Osteocyte (in vitro differentiated cells): ENCODE measurements at places on chromosomes 11 and 22. TPM values are rescaled to one million over a fixed set of nuclear protein-coding genes. Genes with fewer than 3 reads are reported as not detected.

- no peak for DNase-seq
- no peaks in the 10 kb centered on the region for H3K4me1 ChIP-seq
- no peaks in the 10 kb centered on the region for H3K36me3 ChIP-seq
These were observed 15.0 kb downstream of the DGAT2 start for GRCh38 chr11:75783416-75784084.

GRCh38 chr22:20783300-20783673 lies 9.4 kb downstream of the SERPIND1 start:
- H3K36me3 ChIP-seq: peaks cover 13% of the 10 kb centered on the region
- no peak for DNase-seq
- no peak overlapping the region for H3K4me3 ChIP-seq
- no peak overlapping the region for H3K27ac ChIP-seq
- no peaks in the 10 kb centered on the region for H3K27me3 ChIP-seq

DNA sequence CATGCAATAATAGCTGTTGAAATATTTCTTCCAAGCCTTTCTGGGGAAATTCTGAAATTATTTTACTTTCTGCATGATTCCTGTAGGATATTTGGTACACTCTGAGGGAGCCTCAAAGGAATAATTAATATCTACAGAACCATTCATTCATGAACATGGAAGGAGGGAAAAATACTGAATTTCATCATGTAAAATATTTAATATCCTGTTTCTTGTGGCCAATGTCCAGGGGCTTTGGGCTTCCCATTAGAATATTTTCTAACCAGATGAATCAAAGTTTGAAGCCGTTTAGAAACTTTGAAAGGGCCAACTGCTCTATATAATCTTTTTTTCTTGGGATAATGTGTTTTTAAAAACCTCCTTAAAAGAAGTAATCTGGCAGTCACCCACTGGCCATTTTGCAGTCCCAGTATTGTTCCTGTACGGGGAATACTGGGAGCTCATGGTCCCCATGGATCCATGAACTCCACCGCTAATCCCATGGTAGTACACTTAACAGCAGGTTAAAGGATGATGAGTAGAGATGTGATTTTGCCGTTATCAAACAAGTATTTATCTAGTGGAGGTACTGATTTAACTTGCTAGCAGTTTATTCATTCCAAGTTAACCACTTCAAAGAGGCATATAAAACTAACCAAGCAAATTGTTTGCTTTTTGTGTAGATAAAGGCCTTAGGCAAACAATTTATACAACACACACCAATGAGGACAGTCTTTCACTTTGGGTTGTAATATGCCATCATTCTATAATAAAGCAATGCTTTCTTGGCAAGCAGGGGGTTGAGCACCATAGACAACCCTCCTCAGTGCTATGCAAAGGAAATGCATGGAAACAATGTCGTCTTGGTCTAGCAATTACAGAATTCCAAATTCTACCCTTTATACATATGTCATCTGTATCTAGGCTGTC lies 34.5 kb upstream of the BLID start:
- H3K4me3 ChIP-seq: no peak overlapping the region
- no peak for DNase-seq

GRCh38 chr11:65213322-65214211 lies 31.8 kb downstream of the CAPN1 start:
- no peaks in the 10 kb centered on the region for H3K27me3 ChIP-seq
- no peak overlapping the region for H3K4me3 ChIP-seq
- H3K4me1 ChIP-seq: peaks cover 3% of the 10 kb centered on the region
- no peak overlapping the region for H3K27ac ChIP-seq

DNA sequence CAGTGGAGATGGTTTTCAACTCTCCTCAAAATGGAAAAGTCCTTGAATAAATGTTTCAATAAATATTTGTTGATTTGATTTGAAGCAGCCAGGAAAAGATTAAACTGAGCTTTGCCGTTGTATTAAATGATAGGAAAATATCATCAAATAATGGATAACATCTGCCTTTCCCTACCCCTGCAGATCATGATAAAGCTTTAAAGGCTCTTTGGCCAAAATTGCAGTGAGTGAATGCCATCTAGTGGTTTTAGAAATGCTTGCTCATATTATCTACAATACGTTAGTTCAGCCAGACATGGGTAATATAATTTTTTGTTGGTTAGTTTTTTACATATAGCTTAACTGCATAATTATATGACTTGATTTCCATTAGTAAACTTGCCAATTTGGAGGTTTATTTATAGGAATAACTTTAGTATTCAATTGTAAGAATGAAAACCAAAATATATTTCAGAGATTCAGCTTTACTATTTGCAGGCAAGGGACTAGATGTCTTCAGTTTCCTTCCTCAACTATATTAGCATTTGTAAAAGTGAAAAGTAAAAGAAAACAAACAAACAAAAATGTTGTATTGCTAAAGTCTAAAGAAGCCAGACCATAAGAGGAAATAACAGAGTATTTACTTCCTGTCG lies 159.2 kb downstream of the MSANTD4 start:
- no peak overlapping the region for H3K4me3 ChIP-seq
- H3K4me1 ChIP-seq: no peaks in the 10 kb centered on the region
- H3K27ac ChIP-seq: no peak overlapping the region

DNA sequence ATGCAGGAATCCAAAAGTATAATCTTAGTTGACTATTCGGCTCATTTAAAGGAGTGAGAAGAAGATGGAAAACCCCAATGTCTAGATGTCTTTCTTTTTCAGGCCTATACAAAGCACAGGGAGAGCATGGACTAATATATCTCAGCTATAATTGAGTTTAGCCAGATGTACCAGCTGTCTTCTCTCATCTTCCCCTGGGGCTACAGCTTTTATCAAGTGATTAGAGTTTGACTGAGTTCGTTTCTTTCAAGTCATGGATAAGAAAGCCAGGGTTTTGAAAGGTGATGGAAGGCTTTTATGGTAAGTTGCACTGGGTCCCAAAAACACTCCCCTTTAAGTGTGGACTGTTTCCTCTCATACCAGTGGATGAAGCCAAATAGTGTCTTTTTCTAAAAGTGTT lies 1172.8 kb upstream of the TENM4 start:
- no peak overlapping the region for H3K27ac ChIP-seq
- H3K36me3 ChIP-seq: no peaks in the 10 kb centered on the region
- no peaks in the 10 kb centered on the region for H3K27me3 ChIP-seq
- DNase-seq: no peak
- no peaks in the 10 kb centered on the region for H3K4me1 ChIP-seq

DNA sequence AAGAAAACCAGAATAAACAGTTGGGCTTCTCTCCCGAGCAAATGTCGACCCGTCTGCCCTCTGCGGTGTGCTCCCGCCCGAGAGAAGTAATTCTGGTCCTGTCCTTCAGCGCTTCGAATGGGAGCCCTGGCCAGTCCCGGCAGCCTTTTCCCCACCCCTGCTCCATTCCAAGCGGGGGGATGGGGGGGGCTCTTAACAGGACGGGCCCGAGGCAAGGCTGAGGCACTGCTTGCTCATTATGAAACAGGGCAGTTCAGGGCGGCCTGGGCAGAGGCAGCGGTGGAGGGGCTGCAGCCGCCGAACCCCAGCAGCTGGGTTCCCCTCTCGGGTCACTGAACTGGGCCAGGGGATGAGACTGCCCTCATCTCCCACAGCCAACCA lies 9.1 kb downstream of the BACE1-AS start:
- peak overlapping the region; percentile 41 for H3K27ac ChIP-seq
- no peak for DNase-seq
- H3K4me3 ChIP-seq: no peak overlapping the region
- H3K36me3 ChIP-seq: peaks cover 7% of the 10 kb centered on the region
- H3K27me3 ChIP-seq: no peaks in the 10 kb centered on the region

- no peaks in the 10 kb centered on the region for H3K36me3 ChIP-seq
- no peak overlapping the region for H3K4me3 ChIP-seq
- no peaks in the 10 kb centered on the region for H3K27me3 ChIP-seq
- H3K4me1 ChIP-seq: peaks cover 2% of the 10 kb centered on the region
- DNase-seq: no peak
These were observed 90.9 kb downstream of the GRAMD1B start for GRCh38 chr11:123521001-123521400.

Gene MIOX
- 0.76 and 1.5 TPM in 2 replicates for total RNA-seq

DNA sequence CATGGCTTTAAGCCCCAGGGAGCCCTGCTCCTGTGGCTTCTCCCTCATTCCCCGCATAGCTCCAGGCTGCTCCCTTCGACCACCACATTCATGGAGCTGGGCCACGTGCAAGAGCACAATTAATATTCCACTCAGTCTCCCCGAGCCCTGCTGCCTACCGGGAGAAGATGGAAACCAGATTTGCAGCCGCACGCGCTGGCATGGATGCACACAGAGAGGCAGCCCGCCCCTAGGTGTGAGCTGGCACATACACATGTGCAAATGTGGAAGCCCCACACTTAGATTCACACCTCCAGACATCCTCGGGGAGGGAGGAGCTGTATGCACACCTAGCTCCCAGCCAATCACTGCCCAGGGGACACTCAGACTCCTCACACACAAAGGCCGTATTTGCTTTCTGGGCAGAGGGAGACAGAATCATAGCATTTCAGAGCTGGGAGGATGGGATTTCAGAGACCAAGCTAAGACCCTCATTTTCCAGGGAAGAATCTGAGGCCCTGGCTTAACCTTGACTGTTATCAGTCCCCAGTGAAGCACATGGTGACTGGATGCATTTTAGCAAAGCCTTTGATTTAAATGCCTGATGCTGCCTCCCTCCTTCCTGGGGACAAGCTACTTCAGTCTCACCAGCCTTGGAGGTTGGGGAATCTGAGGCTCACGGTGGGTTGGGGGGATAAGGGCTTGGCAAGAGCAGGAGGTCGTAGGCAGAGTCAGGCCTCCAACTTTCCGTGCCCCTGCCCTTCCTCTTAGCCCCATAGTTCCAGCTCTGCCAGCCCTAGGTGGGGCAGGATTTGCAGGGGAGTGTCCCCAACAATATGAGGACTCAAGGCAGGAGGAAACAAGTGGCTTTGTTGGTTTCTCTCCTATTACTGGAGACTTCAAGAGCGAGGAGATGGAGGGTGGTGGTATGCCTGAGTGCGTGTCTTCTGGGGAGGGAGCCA lies 5.3 kb upstream of the CREB3L1 start:
- DNase-seq: no peak
- H3K4me1 ChIP-seq: peaks cover 50% of the 10 kb centered on the region
- H3K4me3 ChIP-seq: peak overlapping the region; percentile 17
- H3K36me3 ChIP-seq: no peaks in the 10 kb centered on the region

GRCh38 chr11:118067006-118067405 lies 9.9 kb upstream of the TMPRSS4 start:
- no peak for DNase-seq
- H3K27ac ChIP-seq: no peak overlapping the region
- no peaks in the 10 kb centered on the region for H3K4me1 ChIP-seq
